T-cell (primary cell): ENCODE measurements at places on chromosomes 3 and 15.

DNA sequence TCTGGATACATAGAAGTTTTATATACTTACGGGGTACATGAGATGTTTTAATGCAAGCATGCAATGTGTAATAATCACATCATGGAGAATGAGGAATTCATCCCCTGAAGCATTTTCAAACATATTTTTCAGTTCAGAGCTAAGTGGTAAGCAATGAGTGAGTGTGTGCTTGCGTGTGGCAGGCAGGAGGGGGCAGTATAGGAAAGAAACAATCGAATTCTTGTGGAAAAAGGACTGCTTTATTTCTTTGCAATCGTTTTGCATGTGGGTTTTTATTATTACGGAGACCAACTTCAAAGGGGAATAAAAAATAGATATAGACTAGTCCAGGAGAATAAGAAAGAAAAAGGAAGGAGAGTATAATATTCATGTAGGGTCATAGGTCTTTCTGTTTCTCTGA is 271.6 kb downstream of the CHL1 start:
- DNase-seq: no peak

- no peak for DNase-seq
These were observed 25.6 kb downstream of the DUSP7 start for GRCh38 chr3:52030714-52031310.

- no peak for DNase-seq
These were observed 3.5 kb downstream of the NAALADL2 start for GRCh38 chr3:174862666-174863065.

DNA sequence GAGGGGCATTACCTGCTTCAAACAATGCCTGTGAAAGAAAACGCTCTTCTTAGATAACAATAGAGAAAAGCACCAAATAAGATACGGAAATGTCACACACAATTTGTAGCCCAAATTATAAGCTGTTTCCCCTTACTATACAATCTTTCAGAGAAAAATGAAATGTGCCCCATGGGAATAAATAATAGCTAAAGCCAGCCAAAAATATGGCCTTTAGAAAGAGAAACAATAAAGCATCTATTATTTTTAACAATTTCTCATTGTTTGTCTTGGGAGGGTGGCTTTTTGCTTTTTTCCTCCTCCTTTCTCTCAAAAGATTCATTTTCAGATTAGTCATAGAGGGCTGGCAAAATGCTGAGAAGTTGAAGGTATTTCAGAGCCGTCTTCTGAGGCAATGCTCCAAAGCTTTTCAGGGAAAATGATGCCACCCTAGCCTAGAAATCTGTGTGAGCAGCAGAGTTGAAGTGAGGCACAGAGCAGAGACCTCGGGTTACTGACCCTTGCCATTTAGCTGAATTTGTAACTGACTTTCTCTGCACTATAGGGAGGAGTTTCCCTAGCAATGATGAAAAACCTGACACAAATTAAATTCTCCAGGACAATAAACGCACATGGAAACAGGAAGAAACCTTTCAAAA is 86.3 kb upstream of the PRICKLE2 start:
- no peak for DNase-seq

- no peak for DNase-seq
These were observed 151.4 kb downstream of the ATP10A start for GRCh38 chr15:25711691-25712090.

DNA sequence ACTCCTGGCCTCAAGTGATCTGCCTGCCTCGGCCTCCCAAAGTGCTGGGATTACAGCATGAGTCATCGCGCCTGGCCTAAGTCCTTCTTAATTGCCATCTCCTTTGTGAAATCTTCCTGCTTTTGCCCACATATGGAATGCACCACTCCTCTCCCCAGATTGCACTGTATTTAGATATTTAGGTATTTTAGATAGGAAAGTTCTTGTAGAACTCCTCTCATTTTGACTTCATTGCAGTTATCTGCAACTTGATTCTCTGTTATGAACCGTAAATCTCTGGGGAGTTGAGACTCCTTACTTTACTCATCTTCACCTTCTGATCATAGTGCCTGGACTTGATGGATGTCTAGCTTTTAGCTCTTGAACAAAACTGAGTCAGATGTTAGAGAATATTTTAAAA is 150.7 kb downstream of the AKAP13 start:
- no peak for DNase-seq

DNA sequence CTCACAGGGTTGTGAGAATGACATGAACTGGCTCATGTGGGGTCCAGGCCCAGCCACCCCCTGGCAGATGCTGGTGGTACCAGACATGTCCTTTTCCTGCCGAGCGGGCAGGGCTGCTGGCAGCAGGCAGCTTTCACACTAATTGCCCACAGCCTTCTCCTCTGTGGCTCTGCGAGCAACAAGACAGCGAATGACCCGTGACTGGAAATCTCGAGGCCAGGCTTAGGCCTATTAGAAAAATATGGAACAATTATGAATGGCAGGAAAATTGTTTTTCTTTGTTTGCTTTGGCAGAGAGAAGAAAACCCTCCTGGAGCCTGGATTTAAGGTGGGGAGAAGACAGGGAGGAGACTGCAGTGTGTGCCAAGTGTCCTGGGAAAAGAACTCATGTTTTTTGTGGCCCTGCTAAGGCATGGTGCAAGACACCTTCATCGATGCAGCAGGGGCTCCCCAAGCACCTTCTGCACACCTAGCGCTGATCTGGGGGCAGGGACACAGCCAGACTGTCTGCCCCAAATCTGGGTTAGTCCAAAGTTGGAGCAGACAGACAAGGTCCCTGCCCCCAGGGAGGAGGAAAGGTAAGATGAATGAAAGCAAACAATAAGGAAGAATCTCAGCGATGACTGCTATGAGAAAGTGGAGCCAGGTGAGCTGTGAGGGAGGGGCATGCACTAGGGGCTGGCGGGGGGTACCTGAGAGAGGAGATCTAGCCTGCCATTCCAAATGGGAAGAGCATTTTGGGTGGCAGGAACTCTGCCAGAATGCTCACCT is 193.8 kb upstream of the TLE3 start:
- no peak for DNase-seq

DNA sequence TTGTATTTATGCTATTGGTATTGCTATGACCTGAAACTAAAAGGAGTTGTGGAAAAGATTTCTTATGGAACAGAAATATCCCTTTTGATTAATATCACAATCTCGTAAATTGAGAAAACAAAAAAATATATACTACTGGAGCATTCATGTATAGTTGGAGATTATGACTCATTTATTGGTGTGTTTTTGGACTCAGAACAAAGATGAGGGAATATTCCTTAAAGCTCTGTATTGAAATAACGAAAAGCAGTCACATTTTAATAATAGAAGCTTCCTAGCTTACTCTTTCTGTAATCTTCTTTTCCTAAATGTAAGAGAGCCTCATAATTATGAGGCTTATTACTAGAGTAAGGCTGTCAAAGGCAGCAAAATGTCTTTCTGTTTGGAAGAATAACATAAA is 14.3 kb downstream of the CTNNB1 start:
- no peak for DNase-seq
